ENCODE measurements at places on chromosomes 5 and 9.

DNA sequence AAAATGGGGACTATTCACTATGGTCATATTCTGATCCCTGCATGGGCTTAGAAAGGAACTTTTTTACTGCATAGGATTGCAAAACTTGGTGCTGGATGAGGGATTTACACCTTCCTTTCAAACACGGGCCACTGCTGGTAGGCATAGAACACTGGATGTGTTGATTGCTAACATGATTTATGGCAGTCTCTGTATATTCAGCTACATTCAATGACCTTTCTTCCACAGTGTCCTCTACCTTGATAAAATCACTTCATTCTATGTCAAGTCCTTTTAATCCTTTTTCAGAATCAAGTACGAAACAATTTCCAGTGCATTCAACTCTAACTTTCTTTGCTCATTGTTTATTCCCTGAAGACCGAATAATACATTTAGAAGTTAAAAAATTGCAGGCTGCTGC is 91.9 kb upstream of the ATG10 start:
- no peak for DNase-seq

DNA sequence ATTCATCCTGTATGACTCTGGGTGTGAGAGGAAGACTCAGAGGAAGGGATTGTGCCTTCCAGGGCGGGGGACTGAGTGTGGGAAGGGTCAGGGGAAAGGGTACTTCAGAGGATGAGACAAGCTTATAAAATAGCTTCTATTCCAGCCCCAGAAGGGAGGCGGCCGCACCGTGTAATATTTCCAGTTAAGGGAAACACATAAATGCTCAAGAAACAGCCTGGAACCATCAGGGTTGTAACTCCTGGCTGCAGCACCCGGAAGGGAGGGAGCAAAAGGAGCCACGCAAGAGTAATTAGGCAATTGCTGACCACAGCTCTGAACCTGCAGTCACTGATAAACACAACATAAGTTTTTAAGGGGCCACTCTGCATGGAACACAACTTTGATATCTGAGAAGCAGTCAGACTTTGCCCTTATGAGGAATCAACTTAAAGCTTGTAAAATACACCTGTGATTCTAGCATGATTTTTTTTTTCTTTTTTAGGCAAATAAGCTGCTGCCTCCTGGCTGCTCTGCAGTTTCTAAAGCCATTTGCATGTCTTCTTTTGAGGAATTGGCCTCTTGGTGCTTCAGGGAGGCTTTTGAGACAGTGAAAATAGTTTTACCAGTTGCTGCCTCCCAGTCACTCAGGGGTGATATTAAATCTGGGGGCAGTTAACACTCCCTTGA is 382.7 kb downstream of the ENC1 start:
- no peak for DNase-seq

DNA sequence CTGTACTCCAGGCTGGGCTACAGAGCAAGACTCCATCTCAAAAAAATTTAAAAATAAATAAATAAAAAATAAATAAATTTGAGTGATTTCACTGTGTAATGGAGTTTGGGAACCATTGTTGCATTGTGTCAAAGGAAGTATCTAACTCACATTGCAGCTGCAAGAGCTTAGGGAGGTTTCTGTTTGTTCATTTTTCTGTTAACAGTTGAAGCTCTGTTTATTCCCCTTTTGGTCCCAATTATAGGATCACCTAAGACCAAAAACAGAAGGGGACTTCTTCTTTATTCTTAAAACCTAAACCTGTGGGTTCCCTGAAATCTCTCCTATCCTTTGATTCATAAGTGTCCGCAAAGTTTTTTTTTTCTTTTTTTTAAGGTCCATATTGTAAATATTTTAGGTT is 28.6 kb upstream of the PCAT7 start:
- no peak for DNase-seq

DNA sequence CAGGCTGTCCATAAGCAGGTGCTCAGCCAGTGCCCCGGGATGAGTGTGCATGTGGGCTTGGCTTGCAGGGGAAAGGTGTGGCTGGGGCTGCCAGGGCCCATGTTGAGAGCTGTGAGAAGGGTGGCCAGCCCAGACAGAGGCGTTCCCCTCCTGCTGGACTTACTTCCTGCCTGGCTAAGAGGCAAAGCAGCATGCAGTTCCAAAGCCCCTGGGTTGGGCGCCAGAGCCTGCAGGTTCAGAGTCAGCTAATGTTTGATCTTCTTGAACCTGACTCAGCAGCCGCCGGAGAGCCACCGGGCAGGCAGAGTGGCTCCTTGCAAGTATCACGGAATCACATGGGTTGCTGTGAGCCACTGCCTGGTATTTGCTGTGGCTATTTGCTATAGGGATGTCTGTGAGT is 168.4 kb upstream of the MAP1B start:
- peak; percentile 88 for DNase-seq

DNA sequence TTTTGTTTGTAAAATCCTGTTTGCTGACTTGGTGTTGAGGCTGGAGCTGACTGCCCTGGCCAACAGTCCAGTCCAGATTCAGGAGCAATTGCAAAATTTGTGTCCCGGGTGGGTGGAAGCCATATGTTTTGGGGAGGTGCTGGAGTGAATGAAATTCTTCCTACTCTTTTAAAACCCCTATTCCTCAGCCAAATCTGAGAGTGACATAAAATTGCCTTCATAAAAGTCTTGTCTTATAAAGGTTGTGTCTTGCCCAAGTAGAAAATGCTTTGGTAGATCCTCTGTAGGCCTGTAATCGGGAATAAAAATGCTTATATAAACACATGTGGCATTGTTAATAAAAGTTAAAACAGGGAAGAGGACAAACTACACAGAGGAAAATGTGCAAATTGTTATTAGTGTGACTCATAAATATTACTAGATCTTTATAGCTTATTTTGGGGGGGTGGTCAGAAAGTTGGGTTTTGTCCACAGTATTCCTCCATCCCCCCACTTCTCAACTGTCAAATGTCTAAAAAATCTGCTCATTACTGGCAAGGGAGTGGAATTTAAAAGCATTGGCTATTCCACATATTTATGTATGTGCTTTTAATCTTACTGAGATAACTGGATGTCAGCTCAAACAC is 45.6 kb downstream of the NNT start:
- DNase-seq = no peak

GRCh38 chr9:116344416-116344815 is 190.8 kb downstream of the PAPPA start:
- DNase-seq = no peak

- DNase-seq = no peak
Measured at GRCh38 chr5:31758803-31759425, 120.0 kb downstream of the PDZD2 start.

DNA sequence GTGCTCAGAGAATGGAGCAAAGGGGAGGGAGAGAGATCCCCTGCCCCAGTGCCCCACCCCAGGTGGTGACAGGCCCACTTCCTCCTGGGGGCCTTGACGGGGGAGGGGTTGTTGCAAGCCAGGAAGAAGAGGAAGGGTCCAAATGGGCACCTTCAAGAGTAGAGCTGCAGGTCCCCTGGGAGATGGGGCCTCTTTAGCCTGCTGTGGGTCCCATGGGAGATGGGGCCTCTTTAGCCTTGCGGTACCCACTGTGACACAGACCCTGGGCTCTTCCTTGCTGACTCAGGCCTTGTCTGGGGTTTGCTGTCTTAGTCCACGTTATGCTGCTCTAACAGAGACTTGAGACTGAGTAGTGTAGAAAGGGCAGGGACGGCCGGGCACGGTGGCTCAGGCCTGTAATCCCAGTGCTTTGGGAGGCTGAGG is 9.6 kb upstream of the TOR4A start:
- no peak for DNase-seq

DNA sequence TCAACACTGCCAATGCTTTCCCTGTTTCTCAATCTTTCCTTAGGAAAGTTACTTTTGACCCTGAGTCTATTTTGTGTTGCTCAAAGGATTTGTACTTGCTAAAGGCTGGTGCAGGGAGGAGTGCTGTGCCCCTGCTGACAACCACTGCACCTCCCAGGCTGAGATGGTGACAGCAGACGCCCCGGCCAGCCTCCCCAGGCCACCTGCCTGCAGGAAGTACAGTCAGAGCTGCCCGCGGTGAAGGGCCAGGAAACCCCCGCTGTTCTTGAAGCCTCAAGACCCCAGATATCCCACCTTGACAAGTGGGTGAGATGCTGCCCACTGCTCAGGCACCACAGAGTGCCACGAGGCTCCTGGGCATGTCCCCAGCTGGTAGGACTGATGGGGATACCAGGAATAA is 44.2 kb upstream of the CKMT2 start:
- no peak for DNase-seq

GRCh38 chr5:67183859-67184258 is 12.7 kb downstream of the CD180 start:
- no peak for DNase-seq

- no peak for DNase-seq
Measured at GRCh38 chr9:7201196-7201595, 443.4 kb downstream of the KDM4C start.

DNA sequence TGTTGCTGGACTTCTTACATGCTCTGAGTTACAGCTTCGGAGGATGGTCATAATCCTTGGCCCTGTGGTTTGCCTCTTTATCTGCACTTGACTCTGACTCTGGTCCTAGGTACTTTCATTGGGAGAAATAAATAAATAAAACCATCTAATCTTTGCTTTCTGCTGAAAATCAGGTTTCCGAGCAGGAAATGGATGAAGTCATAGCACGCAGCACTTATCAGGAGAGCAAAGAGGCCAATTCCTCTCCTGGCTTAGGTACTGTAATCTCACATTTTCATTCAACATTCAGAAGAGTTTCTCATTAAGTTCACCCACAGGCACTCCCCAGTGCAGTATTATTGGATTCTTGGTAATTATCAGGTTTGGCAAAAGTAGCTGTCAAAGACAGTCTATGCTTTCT is 104.7 kb downstream of the GOLPH3 start:
- no peak for DNase-seq

GRCh38 chr9:126373241-126373640 is 46.6 kb downstream of the MVB12B start:
- no peak for DNase-seq

DNA sequence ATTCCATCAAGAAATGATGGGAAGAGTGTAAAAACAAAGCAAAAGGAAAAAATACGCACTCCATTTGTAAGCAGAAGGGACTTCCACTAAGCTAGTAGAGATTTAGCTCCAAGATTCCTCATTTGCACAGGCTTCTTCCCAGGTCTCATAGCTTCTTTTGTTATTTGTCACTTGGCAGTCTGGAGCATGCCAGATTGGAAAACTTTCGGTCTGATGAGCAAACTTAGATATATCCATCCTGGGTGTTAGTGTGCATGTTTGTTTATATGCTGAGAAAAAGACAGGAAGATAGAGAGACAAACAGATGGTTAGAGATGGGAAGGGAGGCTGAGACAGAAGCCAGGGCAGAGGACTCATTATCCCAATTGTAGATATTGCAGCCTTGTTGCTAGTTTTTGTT is 1644.5 kb upstream of the NUDT12 start:
- DNase-seq = no peak

DNA sequence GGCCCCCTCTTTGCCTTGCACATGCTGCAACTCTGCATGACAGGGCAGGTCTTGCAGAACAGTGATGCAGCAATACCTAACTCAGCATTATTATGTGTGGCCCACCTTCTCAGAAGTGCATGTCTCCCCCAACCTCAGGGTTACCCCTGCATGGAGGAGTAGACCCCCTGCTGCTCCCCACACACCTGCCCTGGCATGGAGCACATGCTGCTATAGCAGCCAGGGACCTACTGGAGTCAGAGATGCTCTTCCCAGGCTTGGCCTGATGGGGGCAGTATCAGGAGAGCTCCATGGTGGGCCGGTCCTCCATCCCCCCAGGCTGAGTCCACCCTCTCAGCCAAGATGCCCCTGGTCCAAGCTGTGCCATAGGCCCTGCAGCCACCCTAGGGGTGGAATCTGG is 13.2 kb upstream of the BOD1 start:
- DNase-seq = no peak

DNA sequence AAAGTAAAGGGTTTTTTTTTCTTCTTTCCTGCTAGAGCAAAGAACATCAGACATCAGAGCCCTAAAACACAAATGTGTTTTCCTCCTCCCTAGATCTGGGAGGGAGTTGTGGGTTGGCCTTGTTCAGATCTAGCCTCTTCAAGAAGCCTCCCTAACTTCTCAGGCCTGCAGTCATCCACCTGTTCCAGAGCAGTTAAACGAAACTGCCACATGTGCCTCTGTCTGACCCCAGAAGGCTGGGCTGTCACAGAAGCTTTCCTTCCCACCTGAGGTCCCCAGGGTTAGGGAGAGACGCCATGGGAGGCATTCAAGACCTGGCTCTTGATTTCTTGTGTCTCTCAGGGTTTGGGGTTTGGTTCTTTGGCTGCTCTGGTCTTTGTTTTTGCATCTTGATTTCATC is 87.0 kb downstream of the DAB2IP start:
- no peak for DNase-seq

DNA sequence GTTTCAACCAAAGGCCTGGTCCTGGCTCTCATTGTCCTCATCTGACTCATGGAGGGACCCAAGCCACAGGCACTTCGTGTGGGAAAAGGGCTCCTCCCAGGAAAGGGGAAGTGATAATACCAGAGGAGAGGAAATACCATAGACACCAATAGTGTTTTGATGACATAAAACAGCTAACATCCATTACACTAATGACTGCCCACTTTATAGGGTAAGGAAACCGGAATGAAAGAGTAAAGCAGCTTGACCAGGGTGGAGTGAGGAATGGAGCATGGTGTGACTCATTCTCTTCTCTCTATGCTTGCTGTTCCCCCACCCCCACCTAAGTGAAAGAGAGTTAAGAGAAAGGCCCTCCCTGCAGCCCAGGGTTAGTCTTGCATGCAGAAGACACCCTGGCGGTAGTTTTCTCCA is 67.4 kb upstream of the HRH2 start:
- DNase-seq = no peak

DNA sequence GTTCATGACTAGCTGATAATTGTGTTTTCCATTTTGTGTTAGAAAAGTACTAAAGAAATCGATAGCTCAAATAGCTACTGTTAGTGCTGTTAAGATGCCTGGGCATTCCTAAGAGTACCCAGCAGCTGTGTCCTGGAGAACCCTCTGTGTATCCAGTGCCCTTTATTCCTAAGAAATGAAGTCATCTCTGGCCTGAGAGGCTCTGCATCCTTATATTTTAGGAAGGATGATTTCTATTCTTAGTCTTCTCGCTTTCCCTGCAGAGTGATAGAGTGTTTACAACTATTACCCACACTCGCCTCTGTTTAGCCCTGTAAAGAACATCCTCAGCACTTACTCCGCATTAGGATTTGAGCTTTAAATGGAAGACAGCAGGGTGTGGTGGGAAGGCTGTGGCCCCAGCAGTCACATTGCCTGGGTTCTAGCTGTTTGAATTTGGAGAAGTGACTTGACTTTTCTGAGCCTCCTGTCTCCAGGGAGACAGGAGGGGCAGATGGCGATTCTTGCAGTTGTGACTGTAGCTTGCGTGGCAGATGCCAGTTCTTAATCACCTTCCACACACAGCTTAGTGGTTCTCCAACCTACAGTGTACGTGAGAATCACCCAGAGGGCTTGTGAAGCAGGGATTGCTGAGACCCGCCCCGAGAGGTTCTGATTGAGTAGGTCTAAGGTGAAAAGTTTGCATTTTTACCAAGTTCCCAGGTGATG is 177.2 kb upstream of the PITX1 start:
- DNase-seq = no peak

DNA sequence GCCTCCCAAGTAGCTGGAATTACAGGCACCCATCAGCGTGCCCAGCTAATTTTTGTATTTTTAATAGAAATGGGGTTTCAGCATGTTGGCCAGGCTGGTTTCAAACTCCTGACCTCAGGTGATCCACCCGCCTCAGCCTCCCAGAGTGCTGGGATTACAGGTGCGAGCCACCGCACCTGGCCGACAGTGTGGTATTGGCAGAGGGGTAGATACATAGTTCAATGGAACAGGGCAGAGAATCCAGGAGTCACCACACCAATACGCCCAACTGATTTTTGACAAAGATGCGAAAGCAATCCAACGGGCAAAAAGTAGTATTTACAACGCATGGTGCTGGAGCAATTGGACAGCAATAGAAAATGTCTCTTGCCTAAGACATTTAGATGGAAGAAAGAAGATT is 164.0 kb upstream of the PPP1R26 start:
- no peak for DNase-seq

Data from NCI-H510A (cell line).